ENCODE measurements at places on chromosomes 5 and 9.

- peak; percentile 44 for DNase-seq
These were observed 230.6 kb upstream of the CD180 start for GRCh38 chr5:67426961-67427849.

DNA sequence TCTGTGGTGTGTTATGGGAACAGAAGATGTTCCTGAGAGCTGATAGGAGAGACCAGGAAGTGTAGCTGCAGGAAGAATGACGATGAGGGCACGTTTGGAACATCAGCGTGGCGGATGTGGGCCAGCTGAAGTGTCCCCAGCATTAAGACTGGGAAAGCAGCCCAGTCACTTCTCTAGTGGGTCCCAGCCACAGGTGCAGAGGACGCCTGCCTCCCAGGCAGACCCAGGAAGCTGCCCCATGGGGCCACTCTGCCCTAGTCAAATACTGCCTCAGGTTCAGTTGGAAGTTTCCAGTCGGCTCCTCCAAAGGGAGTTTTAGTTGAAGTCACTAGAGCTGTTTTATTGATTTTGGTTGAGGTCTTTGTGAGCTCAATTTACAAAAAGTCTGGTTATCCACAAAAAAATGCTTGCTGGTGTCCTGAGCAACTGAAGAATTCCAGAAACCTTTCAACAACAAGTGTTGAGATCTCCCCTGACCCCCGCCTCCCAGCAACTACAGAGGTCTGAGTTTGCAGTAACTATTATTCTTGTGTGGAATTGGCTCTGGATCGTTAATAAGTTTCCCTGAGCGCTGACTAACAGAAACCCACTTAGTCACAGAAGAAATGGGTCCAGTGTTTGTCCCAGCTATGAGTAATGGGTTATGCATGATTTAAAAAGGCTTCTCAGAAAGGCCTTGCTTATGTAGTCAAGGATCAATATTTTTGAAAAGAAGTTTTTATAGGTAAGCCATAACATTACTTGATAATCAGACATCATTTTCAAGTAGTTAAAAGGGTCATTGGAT, 294.1 kb downstream of the FANCC start:
- peak; percentile 92 for DNase-seq

GRCh38 chr5:1769017-1769640, 30.5 kb downstream of the MRPL36 start:
- DNase-seq = no peak

GRCh38 chr5:32018476-32019436, 155.4 kb downstream of the GOLPH3 start:
- no peak for DNase-seq

- peak; percentile 37 for DNase-seq
These were observed 70.4 kb upstream of the CTSV start for GRCh38 chr9:97109194-97109811.

DNA sequence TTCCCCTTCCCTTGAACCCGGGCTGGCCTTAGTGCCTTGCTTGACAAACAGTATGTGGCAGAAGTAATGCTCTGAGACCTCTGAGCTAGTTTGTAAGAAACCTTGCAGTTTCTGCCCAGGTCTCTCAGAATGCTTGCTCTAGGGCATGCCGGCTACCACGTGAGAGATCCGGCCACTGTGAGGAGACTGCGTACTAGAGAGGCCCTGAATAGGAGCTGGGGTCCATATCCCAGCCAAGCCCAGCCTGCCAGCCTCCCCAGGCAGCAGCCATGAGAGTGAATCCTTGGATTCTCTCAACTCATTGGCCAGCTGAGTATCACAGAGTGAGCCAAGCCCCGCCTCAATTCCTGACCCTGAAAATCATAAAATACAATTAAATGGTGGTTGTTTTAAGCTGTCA, 16.0 kb upstream of the COL15A1 start:
- DNase-seq = no peak

DNA sequence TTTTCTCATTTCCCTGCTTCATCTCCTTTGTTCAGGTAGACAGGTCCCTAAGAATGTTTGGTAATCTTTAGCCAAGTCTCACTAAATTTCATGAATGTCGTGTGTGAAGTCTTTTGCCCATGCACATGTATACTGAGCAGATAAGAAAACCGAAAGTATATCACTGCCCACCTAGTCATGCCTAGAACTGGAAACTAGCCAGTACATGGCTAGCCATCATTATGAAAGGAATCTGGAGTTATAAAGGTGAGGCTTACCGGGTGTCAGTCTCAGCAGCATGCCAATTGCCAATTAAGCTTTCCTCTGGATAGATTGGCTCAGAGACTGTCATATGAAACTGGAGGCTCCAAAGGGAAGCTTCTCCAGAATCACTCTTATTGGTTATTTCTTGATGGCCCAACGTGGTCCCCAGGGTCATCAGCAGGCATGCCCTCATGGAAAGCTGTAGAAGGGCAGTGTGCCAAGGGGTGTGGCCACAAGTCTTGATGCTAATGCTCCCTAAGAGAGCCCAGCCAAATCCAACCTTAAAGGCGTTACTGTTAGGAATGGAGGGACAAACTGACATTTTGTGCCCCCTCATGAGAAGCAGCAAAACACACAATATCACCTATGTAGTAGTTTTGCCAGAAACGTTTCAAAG, 307.3 kb upstream of the PIK3R1 start:
- DNase-seq = no peak

GRCh38 chr5:75460532-75460931, 50.9 kb downstream of the CERT1 start:
- no peak for DNase-seq

DNA sequence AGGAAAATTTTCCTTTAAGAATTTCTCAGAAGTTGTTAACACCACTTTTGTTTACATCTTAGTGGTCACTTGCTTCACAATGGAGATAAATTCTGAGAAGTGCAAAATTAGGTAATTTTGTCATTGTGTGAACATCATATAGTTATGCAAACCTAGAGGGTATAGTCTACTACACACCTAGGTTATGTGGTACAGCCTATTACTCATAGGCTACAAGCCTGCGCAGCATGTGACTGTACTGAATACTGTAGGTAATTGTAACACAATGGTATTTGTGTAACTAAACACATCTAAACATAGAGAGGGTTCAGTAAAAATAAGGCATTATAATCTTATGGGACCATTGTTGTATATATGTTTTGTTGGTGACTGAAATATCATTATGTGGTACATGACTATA, 388.7 kb upstream of the POU5F2 start:
- no peak for DNase-seq

DNA sequence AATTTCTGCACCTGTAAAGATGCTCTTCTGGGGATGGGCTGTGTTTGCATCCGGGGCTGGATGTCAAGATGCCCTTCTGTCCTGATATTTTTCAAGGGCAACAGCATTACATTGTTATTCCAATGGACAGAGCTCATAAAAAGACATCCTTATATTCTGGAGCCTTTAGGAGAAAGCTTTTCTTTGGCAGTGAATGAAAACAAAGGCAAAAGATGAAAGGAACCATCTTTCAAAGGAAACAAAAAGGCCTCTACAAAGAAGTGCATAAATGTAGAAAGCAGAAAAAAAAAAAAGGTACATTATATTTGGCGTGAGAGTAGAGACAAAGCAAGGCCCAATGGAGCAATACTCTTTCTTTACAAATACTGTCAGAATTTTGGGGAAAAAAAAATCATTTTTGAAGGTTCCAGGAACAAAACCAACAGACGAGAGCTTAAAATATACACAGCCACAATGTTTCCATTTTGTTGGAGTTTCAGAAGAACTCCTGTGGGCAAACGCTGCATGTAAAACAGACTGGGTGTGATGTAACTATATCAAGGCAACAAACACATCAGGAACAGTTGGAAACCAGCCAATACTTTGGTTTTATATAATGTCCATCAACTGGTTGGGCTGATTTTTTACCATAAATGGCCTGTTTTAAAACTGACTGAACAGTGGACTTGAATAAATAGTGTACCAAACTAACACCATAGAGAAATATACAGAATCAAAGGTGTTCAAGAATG, 885.6 kb upstream of the DMAC1 start:
- DNase-seq = no peak

- DNase-seq = no peak
These were observed 9.5 kb upstream of the BARHL1 start for GRCh38 chr9:132572921-132573320.

- no peak for DNase-seq
These were observed 110.5 kb upstream of the CD180 start for GRCh38 chr5:67306965-67307607.

DNA sequence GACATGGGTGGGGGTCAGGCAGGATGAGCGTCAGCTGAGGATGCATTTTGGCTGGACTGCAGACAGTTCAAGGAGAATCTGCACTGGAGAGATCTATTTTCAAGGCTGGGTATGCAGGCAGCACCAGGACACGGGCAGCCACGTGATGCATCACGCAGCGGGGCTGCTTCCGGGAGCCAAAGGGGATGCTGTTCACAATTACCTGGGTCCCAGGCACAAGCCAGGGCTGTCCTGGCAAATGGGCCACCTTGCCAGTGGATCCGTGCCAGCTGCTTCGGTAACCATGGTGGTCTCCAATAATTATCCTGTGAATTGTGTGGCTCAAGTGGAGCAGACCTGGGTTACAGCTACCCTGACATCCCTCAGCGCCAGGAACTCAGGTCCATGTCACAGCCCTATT, 17.5 kb downstream of the DBH start:
- DNase-seq = no peak

GRCh38 chr5:138274189-138274853, at the start of gene GFRA3:
GFRA3 (minus strand) TSS chr5:138274621; CDS start chr5:138274424, 197 bp downstream.
- DNase-seq = peak; percentile 8

Data from fibroblast of the aortic adventitia (primary cell).